ENCODE measurements at places on chromosomes 16 and 17.

DNA sequence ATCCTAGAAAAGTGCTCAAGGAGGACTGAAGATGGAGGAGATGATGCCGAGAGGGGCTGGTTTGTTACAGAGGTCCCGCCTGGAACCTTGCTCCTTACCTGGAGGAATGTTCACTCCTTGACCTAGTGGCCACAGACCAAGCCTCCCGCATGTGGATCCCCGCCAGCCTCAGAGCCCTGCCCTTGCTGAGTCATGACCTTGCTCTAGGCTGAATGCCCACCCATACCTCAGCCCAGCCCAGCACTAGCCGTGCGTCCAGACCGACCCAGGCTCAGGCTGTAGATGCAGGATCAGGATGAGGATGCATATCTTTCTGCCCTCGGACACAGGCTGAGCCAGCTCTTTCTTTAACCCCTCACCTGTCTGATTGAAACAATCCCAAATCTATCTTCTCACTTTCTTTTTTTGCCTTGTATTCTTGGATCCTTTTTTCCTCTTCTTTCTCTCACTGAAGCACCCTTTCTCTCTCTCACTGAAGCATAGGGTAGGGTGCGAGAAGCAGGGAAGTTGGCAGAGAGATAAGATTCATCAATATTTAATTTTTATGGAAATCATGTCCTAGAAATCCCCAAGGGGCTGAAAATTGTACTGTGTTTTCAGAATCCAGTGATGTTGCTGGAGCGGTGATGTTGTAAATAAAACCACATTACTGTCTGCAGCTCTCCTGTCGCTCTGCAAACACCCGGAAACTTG is 34.9 kb downstream of the WSCD1 start:
- DNase-seq = no peak

DNA sequence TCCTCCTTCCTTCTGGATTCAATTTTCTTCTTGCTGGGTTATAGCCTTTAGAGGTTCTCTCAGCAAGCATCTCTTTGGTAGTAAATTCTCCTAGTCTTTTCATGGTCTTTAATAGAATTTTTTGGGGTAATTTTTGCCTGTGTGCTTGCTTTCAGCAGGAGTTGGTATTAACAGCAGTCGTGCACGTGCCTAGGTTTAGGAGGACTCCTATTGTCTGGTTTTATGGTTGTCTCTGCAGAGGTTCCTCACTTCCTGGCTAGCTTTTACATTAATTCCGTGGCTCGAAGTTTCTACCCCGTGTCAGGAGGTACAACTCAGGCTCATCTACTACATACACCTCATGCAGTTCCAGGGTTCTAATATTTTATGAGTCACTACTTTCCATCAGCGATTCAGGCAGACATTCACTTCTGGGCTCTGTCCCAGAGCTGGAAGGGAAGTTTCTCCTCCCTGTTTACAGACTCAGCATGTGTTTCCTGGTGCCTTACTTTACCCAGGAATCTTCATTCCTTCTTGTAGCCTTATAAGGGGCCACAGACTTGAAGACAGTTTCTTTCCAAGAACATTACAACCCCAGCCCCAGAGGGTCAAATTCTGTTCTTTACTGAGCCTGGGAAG is 643.6 kb downstream of the HS3ST4 start:
- DNase-seq = no peak

- DNase-seq = no peak
Observed at GRCh38 chr17:81924557-81925532, 2.7 kb downstream of the MAFG start.

DNA sequence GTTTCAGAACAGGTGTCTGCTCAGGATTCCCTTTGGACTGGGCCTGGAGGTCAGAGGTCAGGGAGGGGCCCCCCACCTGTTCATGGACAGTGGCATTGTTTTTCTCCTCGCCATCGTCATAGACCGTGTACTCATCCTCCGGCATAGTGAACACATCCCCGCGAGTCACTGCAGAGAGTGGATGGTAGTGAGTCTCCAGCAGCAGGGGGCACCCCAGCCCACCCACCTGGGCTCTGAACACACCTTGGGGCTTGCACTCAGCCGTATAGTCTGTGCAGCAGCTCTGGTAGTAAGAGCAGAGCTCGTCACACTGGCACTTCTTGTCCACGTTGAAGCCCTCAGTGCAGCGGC is 448 bp downstream of the VTN start:
- DNase-seq = no peak

- DNase-seq = no peak
Observed at GRCh38 chr17:7703584-7704479, 1.2 kb upstream of the EFNB3 start.

DNA sequence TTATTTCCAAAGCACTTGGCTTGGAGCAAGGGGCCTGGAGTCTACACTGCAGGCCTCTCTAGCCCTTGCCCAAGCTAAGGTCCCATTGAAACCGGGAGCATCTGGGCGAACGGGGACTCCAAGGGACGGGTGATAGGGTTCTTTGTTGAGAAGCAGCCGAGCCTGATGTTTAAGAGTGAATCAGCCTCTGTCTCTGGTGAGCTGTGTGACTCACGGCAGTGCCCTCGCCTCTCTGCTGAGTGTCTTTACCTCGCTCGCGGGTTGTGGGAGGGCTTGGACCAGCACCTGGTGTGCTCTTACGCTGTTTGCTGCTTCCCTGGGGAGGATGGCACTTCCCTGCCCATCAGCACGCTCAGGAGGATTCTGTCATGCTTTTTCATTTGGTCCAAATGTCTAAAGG is 1.3 kb downstream of the HGS start:
- no peak for DNase-seq

- DNase-seq = no peak
Observed at GRCh38 chr17:33811004-33811760, 443.9 kb upstream of the CCL2 start.

- no peak for DNase-seq
Observed at GRCh38 chr17:76884995-76885893, 17.0 kb downstream of the MGAT5B start.

- no peak for DNase-seq
Observed at GRCh38 chr16:75208861-75209505, 2.0 kb upstream of the CTRB2 start.

DNA sequence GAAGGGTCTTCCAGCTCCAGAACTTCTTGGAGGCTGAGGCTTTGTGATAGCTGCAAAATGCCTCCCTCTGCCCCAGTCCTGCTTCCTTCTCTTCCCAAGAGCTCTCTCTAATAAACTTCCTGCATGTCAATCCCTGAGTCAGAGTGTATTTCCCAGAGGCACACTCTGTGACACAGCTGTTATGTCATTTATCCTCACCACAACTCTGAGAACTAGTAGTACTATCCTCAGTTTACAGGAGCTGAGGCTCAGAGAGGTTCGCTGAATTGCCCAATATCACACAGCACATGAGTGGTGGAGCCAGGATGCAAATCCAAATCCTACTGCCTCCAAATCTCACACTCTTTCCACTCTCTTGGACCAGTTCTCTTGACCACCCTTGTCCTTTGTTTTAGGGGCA is 20.0 kb downstream of the UNC45B start:
- no peak for DNase-seq

DNA sequence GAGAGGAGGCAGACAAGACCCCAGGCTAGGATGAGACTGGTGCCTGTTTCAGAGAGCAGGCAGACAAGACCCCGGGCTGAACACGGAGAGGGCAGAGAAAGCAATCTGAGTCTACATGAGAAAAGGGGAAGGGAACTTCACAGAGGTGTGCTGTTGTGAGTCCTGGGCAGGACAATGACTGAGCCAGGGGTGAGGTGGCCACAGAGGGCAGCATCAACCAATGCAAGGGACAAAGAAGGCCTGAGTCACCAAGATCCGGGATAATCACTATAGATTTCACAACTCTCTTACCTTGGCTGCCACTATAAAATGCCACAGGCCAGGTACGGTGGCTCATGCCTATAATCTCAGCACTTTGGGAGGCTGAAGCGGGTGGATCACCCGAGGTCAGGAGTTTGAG is 89.0 kb downstream of the SLC39A11 start:
- no peak for DNase-seq

DNA sequence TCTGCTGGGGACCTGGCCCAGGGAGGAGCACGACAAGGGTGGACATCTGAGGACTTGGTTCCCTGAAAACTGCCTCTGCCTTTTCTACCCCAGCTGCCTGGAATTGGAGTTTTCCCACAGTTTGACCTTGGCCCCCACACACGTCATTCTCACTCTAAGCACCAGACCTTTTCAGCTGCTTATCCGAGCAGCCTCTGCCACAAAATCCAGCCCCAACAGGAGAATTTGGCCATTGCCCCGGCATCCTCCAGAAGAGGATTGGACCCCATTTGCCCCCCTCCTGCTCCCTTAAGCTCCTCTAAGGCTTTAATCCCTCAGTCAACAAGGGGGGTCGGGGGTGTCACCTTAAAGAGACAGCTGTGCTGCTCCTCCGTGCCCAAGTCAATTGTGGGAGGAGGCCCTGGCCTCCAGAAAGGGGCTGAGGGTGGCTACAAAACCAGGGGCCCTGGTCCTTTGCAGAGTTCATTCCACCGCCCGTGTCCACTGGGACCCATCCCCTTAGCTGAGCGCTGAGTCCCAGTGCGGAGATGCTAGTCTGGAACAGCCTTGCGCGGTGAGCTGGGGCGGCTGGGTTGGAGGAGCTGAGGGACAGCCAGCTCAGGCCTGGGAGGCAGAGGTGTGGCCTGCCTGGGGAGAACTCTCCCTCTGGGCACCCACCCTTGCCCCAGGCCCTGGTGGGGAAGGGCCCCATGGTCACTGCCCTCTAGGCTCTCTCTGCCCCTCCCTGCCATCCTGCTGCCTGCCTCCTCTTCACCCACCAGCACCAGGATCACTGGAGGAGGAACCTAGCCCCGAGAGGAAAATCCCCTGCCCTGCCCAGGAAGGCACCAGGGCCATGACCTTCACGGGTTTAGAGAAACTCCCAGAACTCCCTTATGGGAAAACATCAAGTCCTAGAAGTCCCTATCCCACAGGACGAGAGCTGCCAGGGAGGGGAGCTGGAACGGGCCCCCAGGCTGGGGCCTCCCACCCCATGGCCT is 18.8 kb downstream of the TTYH2 start:
- DNase-seq = no peak

DNA sequence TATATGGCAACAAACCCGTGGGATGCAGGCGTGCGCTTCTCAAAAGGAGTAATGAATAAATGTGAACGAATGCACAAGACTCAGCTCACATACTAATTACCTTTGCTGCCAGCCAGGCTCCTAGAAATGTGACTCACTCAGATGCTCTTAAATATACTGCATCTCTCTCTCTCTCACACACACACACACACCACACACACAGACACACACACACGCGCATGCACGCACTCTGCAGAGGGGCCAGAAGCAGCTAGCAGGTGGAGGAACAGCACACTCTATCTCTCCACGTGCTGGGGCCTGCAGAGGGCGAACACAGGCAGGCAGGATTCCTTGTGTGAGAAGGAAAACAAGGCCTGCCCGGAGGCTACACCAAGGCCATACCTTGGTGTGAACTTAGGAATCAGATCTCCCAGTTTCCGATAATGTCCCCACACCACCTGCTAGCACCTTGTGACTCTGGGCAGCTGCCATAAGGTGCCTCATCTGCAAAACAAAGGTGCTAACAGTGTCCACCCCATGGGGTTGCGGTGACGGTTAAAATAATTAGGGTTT is 5.3 kb downstream of the GPRC5B start:
- DNase-seq = no peak

DNA sequence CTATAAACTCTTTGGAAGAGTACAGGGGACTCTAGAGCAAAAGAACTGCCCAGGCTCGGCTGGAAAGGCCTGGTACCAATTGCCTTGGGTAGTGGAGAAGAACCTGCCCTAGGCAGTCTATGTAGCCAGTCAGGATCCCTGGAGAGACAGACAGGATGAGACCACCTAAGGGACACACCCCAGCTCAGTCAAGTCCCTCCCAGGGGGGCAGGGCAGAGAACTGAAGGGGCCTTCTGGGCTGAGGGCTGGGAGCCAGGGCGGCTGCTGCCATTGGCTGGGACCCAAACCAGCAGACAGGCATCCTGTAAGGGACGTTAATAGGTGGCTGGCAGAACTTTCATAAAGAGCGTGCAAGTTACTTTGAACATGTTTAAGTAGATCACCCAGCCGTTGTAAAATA is 12.8 kb upstream of the SLC38A8 start:
- DNase-seq = no peak

GRCh38 chr16:70696952-70697593 is 11.2 kb upstream of the MTSS2 start:
- no peak for DNase-seq

GRCh38 chr17:8189041-8189710 is 804 bp downstream of the BORCS6 start:
- DNase-seq = no peak

DNA sequence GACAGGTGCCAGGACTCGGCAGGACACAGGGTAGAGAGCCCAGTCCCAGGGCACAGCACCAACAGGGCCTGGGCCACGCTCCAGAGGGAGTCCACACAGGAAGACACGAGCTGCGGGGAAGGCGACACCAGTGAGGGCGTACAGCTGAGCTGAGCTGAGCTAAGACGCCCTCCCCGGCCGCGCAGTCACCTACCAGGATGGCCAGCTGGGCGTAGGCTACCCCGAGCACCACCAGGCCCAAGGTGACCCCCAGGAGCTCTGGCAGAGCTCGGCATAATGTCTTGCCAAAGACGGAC is 42.6 kb downstream of the TSC2 start:
- DNase-seq = no peak

- DNase-seq = no peak
Observed at GRCh38 chr16:29124828-29125227, 140.0 kb downstream of the LAT start.

GRCh38 chr17:80446645-80447405 is 29.6 kb downstream of the NPTX1 start:
- peak; percentile 23 for DNase-seq

GRCh38 chr17:76032073-76032779 is 5.1 kb upstream of the EVPL start:
- DNase-seq = no peak

GRCh38 chr16:23469814-23470213 is 16.8 kb upstream of the COG7 start:
- DNase-seq = no peak

- DNase-seq = no peak
Observed at GRCh38 chr16:50386139-50386538, 17.4 kb upstream of the BRD7 start.

GRCh38 chr16:89155184-89155679 is 16.3 kb upstream of the CDH15 start:
- no peak for DNase-seq

GRCh38 chr17:81165246-81166032 is at the start of gene PVALEF:
Gene PVALEF, plus strand, starts transcription at chr17:81165507. Its CDS starts 15,720 bp downstream, at chr17:81181227.
- peak; percentile 44 for DNase-seq

GRCh38 chr16:53626811-53627210 is 76.8 kb downstream of the RPGRIP1L start:
- DNase-seq = no peak

DNA sequence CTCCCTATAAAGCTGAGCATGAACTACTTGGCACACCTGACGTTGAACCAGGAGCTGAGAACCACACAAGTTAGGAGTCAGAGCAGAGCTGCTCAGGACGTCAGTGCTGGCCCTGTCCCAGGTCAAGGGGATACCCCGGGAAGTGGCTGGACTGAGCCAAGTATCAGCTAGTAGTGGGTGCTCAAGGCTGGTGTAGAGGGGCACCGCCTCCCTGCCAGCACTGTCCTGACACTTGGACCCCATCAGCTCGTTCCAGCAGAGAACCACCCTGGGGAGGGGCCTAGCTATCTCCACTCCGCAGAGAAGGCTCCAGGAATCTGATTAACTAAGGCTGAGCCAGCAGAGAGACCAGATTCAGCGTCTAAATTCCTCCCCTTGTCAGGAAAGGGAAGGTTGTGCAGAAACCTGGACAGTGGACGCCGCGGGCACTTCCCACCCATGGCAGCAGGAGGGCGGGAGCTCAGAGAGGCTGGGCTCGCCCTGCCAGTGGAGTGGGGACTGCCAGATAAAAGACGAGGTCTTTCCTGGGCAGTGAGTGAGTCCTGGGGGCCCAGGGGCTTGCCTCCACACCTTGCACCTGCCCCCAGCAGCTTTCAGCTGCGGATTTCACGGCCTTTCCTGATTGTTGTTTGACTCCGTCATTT is 21.0 kb downstream of the C16orf90 start:
- no peak for DNase-seq

Data from HTR-8/SVneo (cell line).